ENCODE measurements at places on chromosomes 13 and 19.

GRCh38 chr13:45384474-45385174, 33.5 kb downstream of the SLC25A30 start:
- no peak for DNase-seq

DNA sequence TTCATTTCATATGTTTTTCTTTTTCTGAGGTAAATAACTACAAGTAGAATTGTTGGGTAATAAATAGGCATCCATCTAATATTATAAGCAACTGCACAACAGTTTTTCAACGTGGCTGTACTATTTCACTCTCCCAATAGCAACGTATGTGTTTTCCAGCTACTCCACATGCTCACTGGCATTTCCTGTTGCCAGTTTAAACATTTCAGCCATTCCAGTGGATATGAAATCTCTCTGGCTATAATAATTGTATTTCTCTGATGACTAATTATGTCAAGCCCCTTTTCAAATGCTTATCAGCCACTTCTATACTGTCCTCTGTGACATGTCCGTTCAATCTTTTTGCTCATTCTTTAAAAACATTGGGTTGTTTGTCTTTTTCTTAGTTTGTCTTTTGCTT, 26.8 kb upstream of the ALOX5AP start:
- DNase-seq: no peak

- peak; percentile 26 for DNase-seq
Measured at GRCh38 chr19:10505583-10506229, 2.5 kb upstream of the KEAP1 start.

DNA sequence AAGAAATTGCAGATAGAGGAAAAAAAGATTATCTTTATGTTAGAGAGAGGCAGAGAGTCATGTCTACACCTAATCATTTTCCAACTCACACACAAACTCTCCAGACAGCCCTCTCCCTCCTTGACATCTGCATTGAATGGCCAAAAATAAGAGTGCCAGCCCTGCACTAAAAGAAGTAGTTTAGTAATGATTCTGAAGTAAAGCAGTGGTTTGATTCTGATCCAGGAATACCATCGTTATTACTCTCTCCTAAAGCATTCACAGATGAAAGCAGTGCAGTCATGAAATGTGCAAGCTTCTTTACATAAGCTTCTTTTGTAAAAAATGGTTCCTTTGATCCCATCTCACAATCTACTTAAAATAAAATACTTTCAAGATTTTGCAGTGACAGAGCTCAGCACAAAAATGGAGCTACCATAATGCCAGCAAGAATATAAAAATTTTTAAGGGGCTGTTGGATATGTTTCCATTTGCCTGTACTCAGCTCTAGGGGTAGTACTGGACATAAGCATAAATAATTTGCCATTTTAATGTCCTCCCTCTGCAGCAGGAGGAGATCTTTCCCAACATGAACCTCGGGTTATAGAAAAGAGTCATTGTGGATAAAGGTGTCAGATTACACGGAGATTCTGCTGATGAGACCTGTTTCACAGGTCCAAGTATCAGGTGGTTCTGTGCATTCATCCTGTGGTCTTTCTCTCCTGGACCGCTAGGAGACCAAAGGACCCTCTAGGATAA, 406.3 kb downstream of the DCT start:
- DNase-seq: peak; percentile 50

DNA sequence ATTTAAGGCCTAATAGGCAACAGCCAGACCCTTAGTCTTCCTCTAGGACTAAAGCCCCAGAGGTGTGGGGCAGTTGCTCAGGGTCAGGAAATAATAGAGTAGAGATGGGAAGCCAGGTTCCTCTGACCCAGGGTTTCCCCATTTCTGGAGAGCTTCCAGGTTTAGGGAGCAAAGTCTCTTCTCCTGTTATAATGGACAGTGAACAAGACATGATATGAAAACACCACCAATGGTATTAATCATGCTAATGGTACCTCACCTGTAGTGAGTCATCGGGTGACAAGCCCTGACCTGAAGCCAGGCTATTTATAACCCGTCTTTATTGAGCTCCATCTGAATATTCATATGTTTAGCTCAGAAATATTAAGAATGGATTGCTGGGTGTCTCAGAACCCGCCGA, 24.6 kb downstream of the BICRA start:
- DNase-seq: peak; percentile 33
